ENCODE measurements at places on chromosomes 5 and 9.

DNA sequence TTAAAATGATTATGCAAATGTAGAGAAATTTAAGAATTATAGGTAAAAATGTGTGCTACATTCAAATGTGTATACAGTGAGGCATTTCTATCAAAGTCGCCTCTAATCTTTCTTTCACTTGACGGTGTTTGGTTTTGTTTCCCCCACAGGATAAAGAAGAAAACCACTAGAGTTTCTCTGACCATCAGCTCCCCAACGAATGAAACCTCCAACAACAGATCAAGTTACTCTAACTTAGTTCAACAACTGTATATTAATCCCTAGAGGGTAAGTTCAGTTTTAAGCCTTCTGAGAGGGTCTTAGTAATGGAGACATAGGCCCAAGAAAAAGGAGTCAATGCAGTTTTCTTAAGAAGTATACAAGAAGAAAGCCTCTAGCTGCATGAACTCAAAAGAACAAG lies 11.5 kb upstream of the MYOT start:
- DNase-seq, result no peak

GRCh38 chr5:44933686-44934085 lies 124.9 kb downstream of the MRPS30 start:
- DNase-seq, result no peak

- no peak for DNase-seq
Observed at GRCh38 chr5:75668445-75668844, 48.8 kb downstream of the POC5 start.

- DNase-seq, result no peak
Observed at GRCh38 chr9:93531374-93531773, 45.0 kb upstream of the PHF2 start.

- DNase-seq, result no peak
Observed at GRCh38 chr5:111853748-111854147, 96.8 kb upstream of the NREP start.

GRCh38 chr5:141617128-141617527 lies 1.7 kb downstream of the DIAPH1 start:
- DNase-seq, result no peak

DNA sequence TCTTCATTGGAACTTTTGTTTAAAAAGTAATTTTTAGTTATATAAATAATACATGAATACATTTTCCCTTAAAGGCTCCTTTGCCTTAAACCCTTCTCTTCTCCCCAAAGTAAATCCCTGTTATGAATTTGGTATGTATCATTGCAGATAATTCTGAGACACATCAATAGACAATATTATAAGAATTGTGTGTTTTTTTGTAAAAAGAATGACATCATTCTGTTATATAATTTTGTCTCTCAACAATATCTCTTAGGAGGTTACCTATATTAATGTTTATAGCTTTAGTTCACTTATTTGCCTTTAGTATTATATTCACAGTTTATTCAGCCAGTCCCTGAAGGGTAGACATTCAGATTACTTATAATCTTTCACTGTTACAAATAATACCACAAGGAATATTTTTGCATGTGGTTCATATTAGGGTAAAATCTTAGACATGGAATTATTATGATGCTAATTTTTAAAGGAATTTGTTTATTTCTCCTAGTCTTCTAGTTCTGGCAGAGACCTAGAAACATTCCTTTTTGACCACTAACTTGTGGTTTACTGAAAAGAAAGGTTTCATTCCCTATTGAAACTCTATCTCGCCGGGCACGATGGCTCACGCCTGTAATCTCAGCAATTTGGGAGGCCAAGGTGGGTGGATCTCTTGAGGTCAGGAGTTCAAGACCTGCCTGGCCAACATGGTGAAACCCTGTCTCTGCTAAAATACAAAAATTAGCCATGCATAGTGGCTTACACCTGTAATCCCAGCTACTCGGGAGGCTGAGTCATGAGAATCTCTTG lies 105.6 kb downstream of the KCTD16 start:
- DNase-seq, result no peak

DNA sequence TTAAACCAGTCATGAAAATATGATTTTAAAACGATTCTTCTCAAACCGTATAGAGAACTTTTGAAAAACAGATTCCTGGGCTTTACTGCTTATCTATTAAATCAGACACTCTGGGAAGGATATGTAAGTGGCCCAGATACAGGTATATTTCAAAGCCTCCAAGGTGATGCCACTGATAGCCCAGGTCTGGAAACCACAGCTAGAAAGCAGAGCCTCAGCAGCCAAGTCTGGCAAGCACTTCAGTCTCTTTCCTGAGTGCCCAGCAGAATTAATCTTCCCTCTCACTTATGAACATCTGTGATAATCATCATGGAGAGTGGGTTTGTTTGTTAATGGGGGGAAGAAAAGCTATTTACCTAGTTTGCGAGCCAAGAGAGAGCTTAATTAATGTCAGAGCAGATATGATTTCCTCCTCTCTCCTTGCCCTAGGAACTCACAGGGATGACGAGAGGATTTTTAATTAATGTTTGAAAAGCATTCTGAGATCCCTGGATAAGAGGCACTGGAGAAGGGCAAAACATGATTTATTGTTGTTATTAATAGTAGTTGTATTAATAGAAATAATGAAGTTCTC lies 368.4 kb downstream of the TLE1 start:
- no peak for DNase-seq

- DNase-seq, result peak; percentile 88
Observed at GRCh38 chr5:121691478-121691877, 160.2 kb upstream of the FTMT start.

GRCh38 chr9:91186632-91187108 lies 175.0 kb downstream of the AUH start:
- peak; percentile 61 for DNase-seq

DNA sequence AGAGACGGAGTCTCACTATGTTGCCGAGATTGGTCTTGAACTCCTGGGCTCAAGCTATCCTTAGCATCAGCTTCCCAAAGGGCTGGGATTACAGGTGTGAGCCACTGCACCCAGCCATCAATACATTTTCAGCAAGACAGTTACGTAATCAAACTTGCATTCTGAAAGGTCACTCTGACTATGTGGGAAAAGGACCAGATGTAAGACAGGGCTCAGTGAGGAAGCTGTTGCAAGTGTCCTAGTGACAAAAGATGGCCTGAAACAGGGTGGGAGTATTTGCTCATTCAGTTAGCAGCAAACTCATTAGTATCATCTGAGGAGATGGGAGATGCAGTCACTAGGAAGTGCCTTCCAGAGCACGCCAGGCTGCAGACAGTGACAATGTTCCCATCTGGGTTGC lies 16.9 kb downstream of the MED27 start:
- no peak for DNase-seq

DNA sequence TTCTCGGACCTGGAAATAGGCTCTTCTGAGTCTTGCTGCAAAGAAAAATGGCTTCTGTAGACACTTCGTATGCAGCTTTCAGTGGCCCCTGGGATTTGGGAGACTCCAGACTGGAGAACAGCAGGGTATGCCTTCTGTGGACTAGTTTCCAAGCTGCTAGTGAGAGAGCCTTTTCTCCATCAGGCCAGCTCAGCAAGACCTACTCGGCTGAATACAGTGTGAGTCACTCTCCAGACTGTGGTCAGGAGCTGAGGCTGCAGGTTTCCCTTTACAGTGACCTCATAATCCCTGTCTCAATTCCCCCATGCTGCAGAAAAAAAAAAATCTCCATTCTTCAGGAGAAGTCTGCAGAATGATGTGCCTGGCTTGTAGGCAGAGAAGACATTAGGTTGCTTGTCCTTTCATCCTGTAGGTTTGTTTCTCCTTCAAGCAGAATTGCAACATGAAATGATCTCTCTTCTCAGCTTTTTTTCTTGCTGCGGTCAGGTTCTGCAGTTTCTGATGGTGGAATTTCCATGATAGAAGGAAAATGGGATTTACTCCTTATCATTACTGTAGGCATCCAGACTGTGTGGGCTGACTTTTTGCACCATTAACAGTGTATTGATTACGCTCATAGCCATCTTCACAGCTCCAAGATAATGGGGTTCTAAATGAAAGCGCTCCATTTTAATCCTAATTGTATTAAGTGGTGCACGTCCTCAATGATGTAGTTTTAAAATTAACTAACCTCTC lies 78.3 kb upstream of the TNFSF8 start:
- DNase-seq, result no peak

DNA sequence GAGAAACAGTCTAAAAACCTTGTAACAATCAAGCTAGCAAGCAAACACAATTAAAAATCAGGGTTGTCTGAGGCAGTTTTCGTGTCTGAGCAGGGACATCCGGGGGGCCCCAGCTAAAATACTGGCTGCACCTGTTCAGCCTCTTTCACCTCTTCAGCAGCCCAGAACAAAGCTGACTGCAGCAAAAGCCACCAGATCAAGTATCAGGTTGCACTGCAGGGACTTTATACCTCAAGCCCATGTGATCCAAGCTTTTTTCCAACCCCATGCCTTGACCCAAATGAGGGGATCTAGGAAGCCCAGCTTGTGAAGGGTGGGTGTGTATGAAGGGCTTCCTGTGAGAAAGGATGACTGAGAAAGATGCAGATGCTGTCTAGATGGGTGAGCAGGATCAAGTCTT lies 133.4 kb downstream of the SEMA6A start:
- DNase-seq, result no peak

GRCh38 chr5:90547072-90547536 lies 11.5 kb upstream of the ADGRV1 start:
- DNase-seq, result no peak

- no peak for DNase-seq
Observed at GRCh38 chr5:170603578-170604565, 100.1 kb downstream of the KCNIP1 start.

DNA sequence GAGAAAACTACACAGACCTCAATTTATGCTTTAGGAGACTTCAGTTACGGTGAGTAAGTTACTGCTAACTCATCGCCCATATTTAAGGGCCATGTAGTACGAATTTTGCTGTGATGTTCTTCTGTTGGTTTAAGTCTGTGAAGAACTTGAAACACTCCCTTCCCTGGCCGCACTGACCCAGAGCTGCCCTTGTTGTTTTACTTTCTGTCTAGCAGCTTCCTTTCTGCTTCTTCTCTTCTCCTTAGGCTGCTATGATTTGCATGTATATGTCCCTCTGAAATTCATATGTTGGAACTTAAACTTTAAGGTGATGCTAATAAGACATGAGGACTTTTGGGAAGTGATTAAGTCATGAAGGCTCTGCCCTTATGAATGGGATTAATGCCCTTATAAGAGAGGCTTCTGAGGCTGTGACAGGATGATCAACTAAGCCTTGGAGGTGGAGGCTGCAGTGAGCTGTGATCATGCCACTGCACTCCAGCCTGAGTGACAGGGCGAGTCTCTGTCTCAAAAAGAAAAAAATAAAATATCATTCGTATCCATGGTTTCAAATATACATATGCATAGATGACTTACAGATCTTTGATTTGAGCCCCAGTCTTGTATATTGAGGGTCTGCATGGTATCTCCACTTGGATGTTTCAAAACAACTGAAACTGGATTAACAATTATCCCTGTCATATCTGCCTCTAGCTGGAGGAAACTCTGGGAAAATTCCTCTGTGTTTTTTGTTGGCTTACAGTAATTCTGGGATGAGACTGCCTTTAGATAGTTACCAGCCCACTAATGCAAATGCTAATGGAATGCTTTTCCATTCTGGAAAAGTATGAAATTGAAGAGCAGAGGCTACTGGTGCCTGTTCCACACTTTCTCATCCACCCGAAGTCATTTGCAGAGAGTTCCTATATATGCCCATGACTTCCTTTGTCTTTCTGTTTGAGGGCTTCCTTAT lies 263.4 kb upstream of the ACTBL2 start:
- DNase-seq, result no peak

DNA sequence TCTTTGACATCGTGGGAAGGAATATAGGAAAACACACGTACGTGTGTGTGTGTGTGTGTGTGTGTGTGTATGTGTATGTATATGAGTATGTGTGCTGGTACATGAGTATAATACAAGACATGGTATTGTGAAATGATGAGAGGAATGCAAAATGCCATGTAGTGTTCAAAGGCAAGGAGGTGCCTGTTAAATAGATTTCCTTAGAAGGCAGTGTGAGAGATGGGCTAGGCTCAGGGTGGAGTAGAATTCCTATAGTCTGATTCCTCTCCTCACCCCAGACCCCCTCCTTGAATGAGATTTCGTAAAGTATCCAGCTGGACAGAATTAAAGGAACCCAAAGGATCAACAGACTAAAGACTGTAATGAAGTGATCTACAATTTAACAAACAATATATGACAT lies 11.1 kb downstream of the GPR21 start:
- no peak for DNase-seq

GRCh38 chr5:1800472-1801221 lies 560 bp upstream of the NDUFS6 start:
- peak; percentile 65 for DNase-seq

GRCh38 chr5:76576996-76577395 lies 46.2 kb downstream of the F2RL2 start:
- no peak for DNase-seq
